ENCODE measurements at places on chromosomes 4 and X.
A peak's percentile ranks its signal among the peaks of the same experiment; 100 is the strongest.

DNA sequence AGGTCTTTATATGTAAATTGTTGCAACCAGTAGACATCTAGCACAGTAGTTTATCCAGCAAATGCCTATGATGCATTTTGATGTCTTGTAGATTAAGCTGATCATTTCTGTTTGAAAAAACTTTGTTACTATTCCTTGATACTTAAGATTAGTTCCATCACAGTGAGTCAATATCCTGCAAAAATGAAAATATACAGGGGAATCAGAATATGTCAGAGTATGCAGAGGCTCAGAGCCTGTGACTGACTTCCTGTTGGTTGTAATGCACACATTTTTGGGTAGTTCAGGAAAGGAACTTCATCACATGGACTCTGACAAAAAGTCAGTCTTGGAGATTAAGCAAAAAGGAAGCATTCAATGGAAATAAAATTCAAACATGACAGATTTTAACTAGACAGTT, 815.5 kb downstream of the FAT4 start:
- H3K36me3 ChIP-seq: peaks cover 4% of the 10 kb centered on the region
- H3K4me1 ChIP-seq: no peaks in the 10 kb centered on the region
- no peak overlapping the region for H3K4me3 ChIP-seq
- no peaks in the 10 kb centered on the region for H3K27me3 ChIP-seq
- no peak for DNase-seq

DNA sequence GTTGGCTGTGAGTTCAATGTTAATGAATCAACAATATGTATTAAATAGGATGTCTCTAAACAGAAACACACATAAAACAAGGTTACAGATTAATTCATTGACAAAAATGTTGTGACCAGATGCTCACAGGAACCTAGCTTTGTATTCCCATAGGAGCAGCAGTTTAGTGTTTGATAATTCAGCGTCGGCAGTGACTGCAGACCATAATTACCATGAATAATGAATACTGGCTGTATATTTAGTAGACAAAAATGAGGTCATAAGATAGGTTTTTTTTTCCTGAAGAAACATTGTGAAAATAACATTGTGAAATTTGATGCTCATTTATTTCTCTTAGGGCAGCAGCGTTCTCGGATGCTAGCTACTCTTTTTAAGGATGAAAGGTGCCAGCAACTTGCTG, 27.8 kb downstream of the COPS4 start:
- H3K4me1 ChIP-seq: no peaks in the 10 kb centered on the region
- no peak for DNase-seq
- no peak overlapping the region for H3K27ac ChIP-seq
- H3K36me3 ChIP-seq: peaks cover 9% of the 10 kb centered on the region
- no peak overlapping the region for H3K4me3 ChIP-seq

DNA sequence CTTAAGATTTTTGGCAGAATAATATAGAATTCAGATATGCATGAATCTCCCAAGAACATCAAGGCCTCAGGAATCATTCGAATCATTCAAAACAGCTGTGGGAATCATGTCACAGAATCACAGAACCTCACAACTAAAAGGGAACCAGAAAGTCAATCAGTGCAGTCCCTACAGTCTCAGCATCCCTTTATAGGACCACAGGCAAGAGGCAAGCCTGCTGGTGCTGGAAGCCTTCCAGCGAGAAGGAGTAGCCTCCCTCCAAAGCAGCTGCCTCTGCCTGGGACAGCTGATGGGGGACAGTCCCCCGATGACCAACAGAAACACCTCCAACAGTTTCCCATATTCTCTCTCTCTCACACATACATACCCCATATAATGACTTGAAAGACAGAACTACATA, 20.7 kb downstream of the QDPR start:
- H3K4me1 ChIP-seq: no peaks in the 10 kb centered on the region
- no peak for DNase-seq
- H3K27me3 ChIP-seq: no peaks in the 10 kb centered on the region
- no peak overlapping the region for H3K27ac ChIP-seq
- H3K4me3 ChIP-seq: no peak overlapping the region

DNA sequence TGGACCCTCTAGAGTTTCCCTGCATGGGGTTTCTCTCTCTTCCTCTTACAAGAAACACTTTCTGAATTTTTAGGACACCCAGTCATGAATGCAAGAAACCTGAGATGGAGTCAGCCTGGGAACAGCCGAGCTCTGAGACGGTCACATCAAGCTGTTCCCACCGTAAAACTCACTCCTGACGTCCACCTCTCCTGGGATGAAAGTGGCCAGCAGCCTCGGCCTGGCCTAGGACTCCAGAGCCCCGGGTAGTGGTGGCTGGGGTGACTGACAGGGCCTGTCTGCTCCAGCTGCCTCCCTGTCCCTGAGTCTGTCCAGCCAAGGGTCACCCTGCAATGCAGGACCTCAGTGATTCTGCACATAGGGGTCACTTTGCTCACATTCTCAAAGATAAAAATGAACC, 217.8 kb downstream of the SHOX start:
- peak overlapping the region; percentile 52 for H3K27ac ChIP-seq
- peaks cover 21% of the 10 kb centered on the region for H3K4me1 ChIP-seq
- DNase-seq: no peak
- no peaks in the 10 kb centered on the region for H3K27me3 ChIP-seq

- H3K27me3 ChIP-seq: no peaks in the 10 kb centered on the region
- no peaks in the 10 kb centered on the region for H3K36me3 ChIP-seq
- 0 out of 2 replicates have a peak, but pooled peaks cover 5% of the 10 kb centered on the region for H3K4me1 ChIP-seq
- peak; percentile 11 for DNase-seq
Measured at GRCh38 chrX:121802881-121803412, 755.5 kb downstream of the GLUD2 start.

- H3K27me3 ChIP-seq: no peaks in the 10 kb centered on the region
- no peak overlapping the region for H3K27ac ChIP-seq
- DNase-seq: no peak
- no peak overlapping the region for H3K4me3 ChIP-seq
- no peaks in the 10 kb centered on the region for H3K36me3 ChIP-seq
- no peaks in the 10 kb centered on the region for H3K4me1 ChIP-seq
Measured at GRCh38 chr4:52483186-52483890, 175.8 kb downstream of the USP46 start.

DNA sequence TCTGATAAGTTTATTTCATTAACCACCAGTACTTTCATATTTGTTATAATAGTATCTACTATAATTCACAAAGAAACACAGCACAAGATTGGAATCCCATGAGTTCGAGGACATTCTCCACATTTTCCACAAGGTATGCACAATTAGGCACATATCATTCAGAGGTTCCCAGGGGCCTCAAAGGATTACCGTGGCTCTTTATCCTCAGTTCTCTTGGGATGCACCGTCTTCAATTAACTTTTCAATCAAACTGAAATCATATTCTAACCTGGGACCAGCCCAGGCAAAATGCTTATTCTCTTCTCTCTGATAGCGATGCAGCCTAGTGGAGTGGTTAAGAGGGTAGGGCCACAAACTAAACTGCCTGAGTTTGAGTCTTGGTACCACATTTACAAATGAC, 242.6 kb upstream of the RASGEF1B start:
- no peak overlapping the region for H3K4me3 ChIP-seq
- H3K27ac ChIP-seq: no peak overlapping the region
- H3K4me1 ChIP-seq: peaks cover 5% of the 10 kb centered on the region
- peak; percentile 52 for DNase-seq

DNA sequence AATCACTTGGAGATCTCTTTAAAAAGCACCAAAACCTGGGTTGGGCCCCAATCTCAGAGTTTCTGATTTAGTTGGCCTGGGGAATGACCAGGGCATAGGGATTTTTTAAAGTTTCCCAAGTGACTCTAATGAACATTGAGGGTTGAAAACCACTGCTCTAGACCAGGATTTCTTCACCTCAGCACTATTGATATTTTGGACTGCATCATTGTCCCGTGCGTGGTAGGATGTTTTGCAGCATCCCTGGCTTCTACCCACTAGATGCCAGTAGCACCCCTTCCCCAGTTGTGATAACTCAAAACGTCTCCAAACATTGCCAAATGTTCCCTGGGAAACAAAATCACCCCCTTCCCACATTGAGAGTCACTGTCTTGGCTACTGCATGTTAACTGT, 61.8 kb downstream of the ATXN3L start:
- H3K27ac ChIP-seq: no peak overlapping the region
- DNase-seq: no peak
- H3K36me3 ChIP-seq: no peaks in the 10 kb centered on the region
- H3K27me3 ChIP-seq: no peaks in the 10 kb centered on the region
- no peak overlapping the region for H3K4me3 ChIP-seq

GRCh38 chr4:26108054-26108453, 194.0 kb downstream of the SMIM20 start:
- DNase-seq: peak; percentile 9
- no peak overlapping the region for H3K4me3 ChIP-seq
- H3K36me3 ChIP-seq: no peaks in the 10 kb centered on the region
- H3K4me1 ChIP-seq: no peaks in the 10 kb centered on the region

GRCh38 chr4:80305466-80305865, 30.1 kb upstream of the CFAP299 start:
- no peaks in the 10 kb centered on the region for H3K27me3 ChIP-seq
- H3K27ac ChIP-seq: no peak overlapping the region
- H3K36me3 ChIP-seq: no peaks in the 10 kb centered on the region
- no peak overlapping the region for H3K4me3 ChIP-seq
- DNase-seq: no peak
- H3K4me1 ChIP-seq: peaks cover 35% of the 10 kb centered on the region

- no peak overlapping the region for H3K27ac ChIP-seq
- no peaks in the 10 kb centered on the region for H3K36me3 ChIP-seq
- H3K4me1 ChIP-seq: peaks cover 12% of the 10 kb centered on the region
- no peak for DNase-seq
- H3K4me3 ChIP-seq: no peak overlapping the region
Measured at GRCh38 chr4:113582737-113583136, 178.8 kb downstream of the CAMK2D start.

- no peak overlapping the region for H3K4me3 ChIP-seq
- no peaks in the 10 kb centered on the region for H3K4me1 ChIP-seq
- no peaks in the 10 kb centered on the region for H3K27me3 ChIP-seq
- H3K27ac ChIP-seq: no peak overlapping the region
- no peak for DNase-seq
Measured at GRCh38 chrX:49610718-49611310, 12.0 kb downstream of the GAGE1 start.

GRCh38 chrX:10548688-10549087, 71.7 kb downstream of the MID1 start:
- no peaks in the 10 kb centered on the region for H3K27me3 ChIP-seq
- H3K4me3 ChIP-seq: no peak overlapping the region
- no peak overlapping the region for H3K27ac ChIP-seq
- peaks cover 50% of the 10 kb centered on the region for H3K4me1 ChIP-seq
- no peak for DNase-seq

DNA sequence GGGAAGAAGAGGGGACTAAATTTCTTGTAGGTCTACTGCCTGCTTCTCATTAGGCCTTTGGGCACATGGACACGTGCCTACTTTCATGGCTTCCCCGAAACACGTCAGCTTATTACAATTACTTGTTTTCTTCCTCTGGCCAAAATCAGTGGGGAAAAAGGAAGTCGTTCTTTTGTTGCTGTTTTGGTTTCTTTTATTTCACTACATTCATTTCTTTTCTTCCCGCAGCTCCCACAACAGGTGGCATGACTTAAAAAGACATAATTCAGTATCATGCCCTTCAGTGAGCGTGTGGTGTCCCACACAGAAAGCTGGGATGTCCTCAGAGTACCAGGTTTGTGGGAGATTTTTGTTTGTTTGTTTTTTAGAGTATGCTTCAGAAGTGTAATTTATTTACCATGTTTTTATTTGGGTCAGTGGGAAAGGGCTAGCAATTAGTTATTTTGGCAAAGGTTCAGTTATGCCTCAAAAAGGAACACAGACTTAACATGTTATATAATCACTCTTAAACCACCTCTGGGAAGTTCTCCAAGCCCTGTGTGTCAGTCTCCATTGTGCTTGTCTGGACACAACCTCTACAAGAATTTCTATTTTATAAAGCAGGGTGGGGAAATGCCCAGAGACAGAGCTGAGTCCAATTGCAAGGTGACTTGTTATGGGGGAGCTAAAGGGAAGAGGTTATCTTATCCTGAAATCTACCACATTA, 44.2 kb upstream of the SPRY1 start:
- H3K36me3 ChIP-seq: no peaks in the 10 kb centered on the region
- DNase-seq: no peak
- H3K4me1 ChIP-seq: 0 out of 2 replicates have a peak, but pooled peaks cover 4% of the 10 kb centered on the region
- no peak overlapping the region for H3K4me3 ChIP-seq
- H3K27me3 ChIP-seq: no peaks in the 10 kb centered on the region

DNA sequence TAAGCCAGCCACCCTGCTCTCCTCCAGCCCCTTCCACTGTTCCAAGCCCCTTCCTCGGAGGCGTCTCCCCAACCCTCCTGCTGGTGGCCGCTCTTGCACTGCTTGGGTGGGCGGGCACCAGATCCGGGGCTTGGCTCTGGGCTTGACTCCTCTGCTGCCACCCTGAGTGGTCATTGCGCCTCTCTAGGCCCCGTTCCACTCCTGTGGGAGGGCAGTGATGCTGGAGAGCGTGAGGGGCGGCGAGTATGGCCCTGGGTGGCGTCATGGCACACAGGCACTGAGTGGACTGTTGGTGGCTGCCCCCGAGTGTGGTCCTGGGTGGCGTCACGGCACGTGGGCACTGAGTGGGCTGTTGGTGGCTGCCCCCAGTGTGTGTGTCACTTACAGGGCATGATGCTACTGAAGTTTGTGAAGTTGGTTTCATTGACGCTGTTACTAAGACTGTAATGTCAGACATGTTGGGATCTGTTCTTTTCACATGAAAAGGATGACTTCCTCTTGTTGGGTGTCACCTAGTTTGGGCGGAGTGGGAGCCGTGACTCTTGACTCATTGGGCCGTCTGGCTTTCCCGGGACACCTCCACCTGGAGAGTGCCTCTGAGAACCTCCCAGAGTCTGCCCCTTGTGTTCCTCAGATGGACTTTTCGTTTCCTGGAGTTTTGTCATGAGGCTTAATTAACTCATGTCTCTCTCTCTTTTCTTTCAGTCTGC, 55.9 kb upstream of the HGFAC start:
- no peak overlapping the region for H3K4me3 ChIP-seq
- no peaks in the 10 kb centered on the region for H3K27me3 ChIP-seq
- H3K36me3 ChIP-seq: no peaks in the 10 kb centered on the region

DNA sequence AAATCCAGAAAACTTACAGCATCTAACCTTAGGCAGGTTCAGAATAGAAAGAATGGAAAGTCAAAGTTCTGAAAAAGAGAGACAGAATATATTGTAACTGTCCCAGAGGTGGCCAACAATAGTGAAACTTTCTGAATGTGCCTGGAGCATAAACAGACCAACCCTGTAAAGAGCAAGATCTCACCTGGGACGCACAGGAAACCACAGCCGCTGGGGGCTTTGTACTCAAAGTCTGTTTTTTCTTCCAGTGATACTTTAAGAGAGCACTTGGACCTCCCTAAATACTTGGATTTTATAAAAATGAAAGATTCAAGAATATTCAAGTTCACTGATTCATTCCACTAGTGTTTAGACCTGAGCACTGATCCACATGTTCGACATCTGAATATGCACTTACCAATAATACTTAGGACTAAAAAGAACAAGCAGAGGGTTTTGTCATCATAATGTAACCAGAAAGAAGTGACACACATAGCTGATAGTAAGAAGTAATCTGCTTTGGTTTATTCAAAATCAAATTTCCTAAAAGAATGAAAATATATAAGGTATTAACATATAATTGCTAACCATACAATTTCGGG, 35.3 kb downstream of the ARAP2 start:
- H3K36me3 ChIP-seq: no peaks in the 10 kb centered on the region
- H3K27ac ChIP-seq: no peak overlapping the region
- no peak overlapping the region for H3K4me3 ChIP-seq
- H3K27me3 ChIP-seq: no peaks in the 10 kb centered on the region
